ENCODE measurements at places on chromosomes 2 and 18.

- no peak for DNase-seq
Measured at GRCh38 chr2:36287363-36288275, 68.0 kb upstream of the CRIM1 start.

DNA sequence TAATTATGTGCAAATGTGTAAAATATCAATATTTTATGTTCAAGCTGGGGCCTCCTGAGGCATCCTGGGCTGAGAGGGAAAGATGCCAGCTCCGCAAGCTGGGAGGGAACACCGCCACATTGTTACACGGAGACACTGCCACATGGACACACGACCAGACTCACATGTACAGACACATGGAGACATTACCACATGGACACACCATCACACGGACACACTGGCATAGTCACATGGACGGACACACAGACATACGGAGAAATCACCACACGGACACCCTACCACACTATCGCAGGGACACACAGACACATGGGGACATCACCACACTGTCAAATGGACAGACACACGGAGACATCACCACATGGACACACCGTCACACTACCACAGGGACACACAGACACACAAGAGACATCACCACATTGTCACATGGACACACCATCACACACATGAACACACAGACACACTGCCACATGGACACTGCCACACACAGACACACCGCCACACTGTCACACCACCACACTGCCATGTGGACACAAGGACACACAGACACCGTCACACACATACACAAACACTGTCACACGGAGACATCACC, 117.6 kb downstream of the CCDC74A start:
- DNase-seq, result no peak

GRCh38 chr2:192196421-192197194, 1.9 kb upstream of the TMEFF2 start:
- no peak for DNase-seq

- no peak for DNase-seq
Measured at GRCh38 chr2:121386707-121387106, 101.7 kb upstream of the TFCP2L1 start.

DNA sequence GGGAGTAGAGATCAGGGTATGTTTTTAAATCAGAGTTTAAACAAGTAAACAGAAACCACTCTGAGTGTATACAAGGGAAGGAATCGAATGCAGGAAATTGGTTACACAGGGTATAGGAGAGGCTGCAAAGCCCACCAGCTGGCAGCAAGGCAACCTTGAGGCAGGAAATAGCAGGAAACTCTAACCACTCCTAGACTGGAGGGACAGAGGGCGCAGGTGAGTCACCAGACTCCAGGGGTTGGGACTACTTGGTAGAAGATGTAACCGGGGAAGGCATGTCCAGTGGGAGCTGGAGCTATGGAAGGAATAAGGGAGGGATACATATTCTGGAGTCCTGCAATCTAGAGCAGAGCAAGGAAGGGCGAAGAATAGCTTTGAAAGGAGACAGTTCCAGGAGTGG, 152.3 kb downstream of the MEIS1 start:
- DNase-seq, result no peak

- DNase-seq, result no peak
Measured at GRCh38 chr2:234733093-234733489, 218.7 kb upstream of the SH3BP4 start.

DNA sequence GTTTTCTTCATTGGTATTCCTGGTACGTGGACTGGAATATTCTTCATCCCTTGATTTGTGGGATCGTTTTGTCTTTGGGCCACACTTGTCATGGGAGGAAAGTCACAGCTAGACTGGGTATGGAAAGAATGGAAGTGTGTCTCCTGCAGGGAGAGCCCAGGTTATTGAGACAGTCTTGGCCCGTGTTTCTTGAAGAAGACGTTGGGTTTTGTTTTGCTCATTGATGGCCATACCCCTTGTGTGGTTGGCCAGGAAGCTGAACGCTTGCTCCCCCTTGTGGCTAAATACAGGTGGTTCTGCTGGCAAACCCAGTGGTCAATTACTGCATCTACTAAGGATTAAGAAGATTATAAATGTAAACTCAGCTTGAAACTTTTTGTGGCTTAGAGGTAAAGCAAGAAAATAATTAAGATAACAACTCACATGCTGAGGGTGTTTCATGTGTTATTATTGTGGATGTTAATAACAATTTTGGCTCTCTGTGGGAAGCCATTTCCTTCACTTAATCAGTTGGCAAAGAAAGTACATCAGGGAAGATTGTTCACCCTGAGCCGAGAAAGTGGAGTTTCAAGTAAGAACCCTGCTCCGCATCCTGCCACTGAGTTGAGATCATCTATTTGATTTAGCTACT, 91.8 kb downstream of the NEDD4L start:
- DNase-seq, result peak; percentile 70

DNA sequence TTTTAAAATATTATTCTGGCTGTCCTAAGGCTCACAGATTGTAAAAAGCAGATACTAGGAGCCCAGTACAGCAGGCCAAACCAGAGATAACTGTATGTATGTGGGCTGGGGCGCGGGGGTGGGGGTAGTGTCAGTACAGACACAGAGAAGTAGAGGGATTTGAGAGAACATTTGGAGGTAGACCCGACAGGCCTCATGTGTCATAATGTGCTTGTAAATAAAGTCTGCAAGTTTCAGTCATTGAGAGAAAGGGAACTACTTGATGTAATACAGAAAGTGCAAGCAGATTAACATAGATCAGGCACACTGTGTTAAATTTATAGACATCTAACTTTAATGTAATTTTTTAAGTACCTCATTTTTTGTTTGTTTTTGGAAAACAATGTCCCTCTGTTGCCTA, 7.4 kb upstream of the POLI start:
- no peak for DNase-seq

GRCh38 chr2:204026294-204026693, 89.7 kb downstream of the ICOS start:
- DNase-seq, result no peak

GRCh38 chr2:109645412-109646184, 31.4 kb downstream of the SOWAHC start:
- no peak for DNase-seq

DNA sequence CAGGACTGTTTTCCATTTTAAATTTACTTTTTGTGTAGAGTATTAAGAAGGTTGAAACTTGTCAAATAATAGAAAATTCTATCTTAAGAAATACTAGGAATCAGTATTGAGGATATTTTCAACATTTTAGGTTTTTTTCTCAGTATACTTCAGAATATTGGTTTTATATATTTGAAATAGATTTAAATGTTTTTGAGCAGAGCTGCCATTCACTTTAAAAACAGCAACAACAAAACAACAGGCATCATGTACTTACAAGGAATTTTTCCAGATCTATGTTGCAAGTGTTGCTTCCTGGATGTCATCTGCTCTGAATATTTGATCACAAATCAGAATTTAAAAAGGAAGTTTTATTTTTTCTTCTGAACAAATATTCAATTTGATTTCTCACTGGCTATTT, 84.4 kb downstream of the DCDC2C start:
- DNase-seq, result no peak
